ENCODE measurements at places on chromosomes 12 and 14.

DNA sequence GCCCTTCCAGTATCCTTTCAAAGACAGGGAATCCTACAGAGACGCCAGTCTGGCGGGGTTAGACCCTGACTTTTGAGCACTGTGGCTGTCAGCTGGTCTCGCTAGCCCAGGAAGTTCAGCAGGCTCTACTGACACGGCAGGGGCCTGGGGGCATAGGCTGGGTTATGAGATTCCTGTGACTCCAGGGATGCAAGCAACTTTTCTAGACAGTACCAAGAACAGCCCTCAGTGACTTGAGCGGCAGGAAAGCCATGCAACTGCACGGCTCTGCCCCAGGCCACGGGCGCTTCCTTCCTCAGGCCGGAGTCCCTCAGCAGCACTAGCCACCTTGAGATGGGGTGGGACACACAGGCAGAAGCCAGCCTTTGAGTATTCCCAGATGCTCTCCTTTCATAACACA lies 5.1 kb upstream of the SIVA1 start:
- no peaks in the 10 kb centered on the region for H3K27me3 ChIP-seq
- H3K4me1 ChIP-seq = peaks cover 8% of the 10 kb centered on the region
- no peak overlapping the region for H3K27ac ChIP-seq
- DNase-seq = no peak
- no peaks in the 10 kb centered on the region for H3K36me3 ChIP-seq

- H3K27ac ChIP-seq = no peak overlapping the region
- no peak for DNase-seq
- no peak overlapping the region for H3K4me3 ChIP-seq
- H3K36me3 ChIP-seq = no peaks in the 10 kb centered on the region
Measured at GRCh38 chr14:98325761-98326160, 946.2 kb downstream of the BCL11B start.

GRCh38 chr12:4584281-4584680 lies 22.3 kb downstream of the DYRK4 start:
- H3K27ac ChIP-seq = no peak overlapping the region
- peaks cover 32% of the 10 kb centered on the region for H3K4me1 ChIP-seq
- H3K36me3 ChIP-seq = no peaks in the 10 kb centered on the region
- no peaks in the 10 kb centered on the region for H3K27me3 ChIP-seq
- no peak overlapping the region for H3K4me3 ChIP-seq

GRCh38 chr14:95458906-95459305 lies 57.5 kb downstream of the SYNE3 start:
- no peak overlapping the region for H3K27ac ChIP-seq
- no peaks in the 10 kb centered on the region for H3K36me3 ChIP-seq
- H3K4me3 ChIP-seq = no peak overlapping the region
- H3K4me1 ChIP-seq = peaks cover 9% of the 10 kb centered on the region

- H3K27ac ChIP-seq = no peak overlapping the region
- H3K36me3 ChIP-seq = no peaks in the 10 kb centered on the region
Measured at GRCh38 chr12:127308148-127308547, 958.8 kb upstream of the TMEM132C start.

GRCh38 chr12:52514471-52515318 lies 5.5 kb downstream of the KRT5 start:
- H3K4me3 ChIP-seq = no peak overlapping the region
- no peak for DNase-seq
- no peaks in the 10 kb centered on the region for H3K4me1 ChIP-seq
- no peak overlapping the region for H3K27ac ChIP-seq
- H3K27me3 ChIP-seq = no peaks in the 10 kb centered on the region
- no peaks in the 10 kb centered on the region for H3K36me3 ChIP-seq

DNA sequence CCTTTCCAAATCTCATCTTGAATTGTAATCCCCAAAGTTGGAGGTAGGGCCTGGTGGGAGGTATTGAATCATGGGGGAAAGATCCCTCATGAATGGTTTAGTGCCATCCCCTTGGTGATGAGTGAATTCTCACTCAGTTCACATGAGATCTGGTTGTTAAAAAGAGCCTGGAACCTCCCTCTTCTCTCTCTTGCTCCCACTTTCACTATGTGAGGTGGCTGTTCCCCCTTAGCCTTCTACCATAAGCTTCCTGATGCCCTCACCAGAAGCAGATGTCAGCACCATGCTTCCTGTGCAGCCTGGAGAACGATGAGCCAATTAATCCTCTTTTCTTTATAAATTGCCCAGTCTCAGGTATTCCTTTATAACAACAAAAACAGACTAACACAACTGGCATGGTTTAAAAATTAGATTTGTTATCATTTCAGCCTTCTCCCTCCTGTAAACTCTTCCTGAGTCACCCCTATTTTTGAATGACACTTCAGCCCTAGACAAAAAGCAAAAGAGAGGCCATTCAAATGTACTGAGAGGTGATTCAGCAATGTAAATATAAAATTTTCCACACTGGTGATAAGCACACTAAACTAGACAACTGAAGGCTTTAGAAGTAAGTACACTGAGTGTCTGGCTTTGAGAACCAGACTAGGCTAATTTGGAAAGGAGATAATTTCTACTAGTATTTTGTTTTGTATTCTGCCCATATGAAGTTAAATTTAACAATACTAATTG lies 212.1 kb upstream of the ABCD2 start:
- no peaks in the 10 kb centered on the region for H3K36me3 ChIP-seq
- H3K27me3 ChIP-seq = no peaks in the 10 kb centered on the region
- DNase-seq = no peak
- H3K4me3 ChIP-seq = no peak overlapping the region
- no peaks in the 10 kb centered on the region for H3K4me1 ChIP-seq
- no peak overlapping the region for H3K27ac ChIP-seq

DNA sequence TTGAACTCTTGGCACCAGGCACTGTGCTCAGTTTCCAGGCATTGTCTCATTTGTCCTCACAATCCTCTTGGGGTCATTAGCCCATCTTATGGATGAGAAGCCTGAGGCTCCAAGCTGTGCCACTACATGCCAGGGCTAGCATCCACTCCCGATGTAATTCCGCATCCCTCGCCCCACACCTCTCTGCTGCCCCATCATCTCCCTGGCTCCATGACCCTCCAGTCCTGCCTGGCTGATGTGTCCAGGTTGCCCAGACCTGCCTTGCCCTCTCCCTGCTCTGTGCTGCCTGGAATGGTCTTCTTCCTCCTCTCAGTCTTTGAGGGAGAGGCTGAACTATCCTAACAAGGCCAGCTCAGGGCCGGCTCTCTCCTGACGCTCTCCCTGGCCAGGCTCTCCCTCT lies 27.5 kb downstream of the PIGH start:
- no peak overlapping the region for H3K4me3 ChIP-seq
- no peaks in the 10 kb centered on the region for H3K27me3 ChIP-seq
- DNase-seq = no peak
- peaks cover 3% of the 10 kb centered on the region for H3K4me1 ChIP-seq

DNA sequence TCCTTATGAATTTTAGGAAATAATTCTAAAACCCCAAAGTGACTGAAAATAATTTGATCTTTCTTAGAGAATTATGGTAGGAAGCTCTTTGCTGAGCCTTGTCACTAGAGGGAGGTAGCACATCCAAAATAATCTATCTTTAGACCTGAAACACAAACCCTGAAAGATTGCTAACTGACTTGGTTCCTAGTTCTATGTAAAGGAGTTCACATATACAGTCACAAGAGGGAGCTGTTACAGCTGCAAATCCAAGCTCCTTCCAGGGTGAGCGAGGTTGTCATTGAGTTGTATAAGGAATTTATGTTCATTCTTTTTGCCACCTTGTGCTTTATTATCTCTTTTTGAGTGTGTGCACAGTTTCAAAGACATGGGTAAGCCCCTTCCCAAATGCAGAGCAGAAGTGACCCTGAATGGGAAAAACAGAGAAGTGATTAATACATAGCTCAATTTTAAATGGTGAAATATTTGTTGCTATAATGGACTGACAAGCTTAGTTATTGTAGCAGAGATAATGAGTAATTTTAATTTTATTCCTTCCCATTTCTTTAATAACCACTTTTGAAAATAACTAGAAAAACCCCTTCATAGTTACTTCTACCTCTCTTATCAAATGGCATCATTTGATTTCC lies 387.9 kb downstream of the DAD1 start:
- H3K36me3 ChIP-seq = no peaks in the 10 kb centered on the region
- DNase-seq = peak; percentile 57
- H3K27ac ChIP-seq = no peak overlapping the region
- no peaks in the 10 kb centered on the region for H3K27me3 ChIP-seq

GRCh38 chr14:66111891-66112290 lies 374.3 kb upstream of the CCDC196 start:
- H3K27me3 ChIP-seq = no peaks in the 10 kb centered on the region
- DNase-seq = no peak
- no peaks in the 10 kb centered on the region for H3K36me3 ChIP-seq
- H3K4me1 ChIP-seq = peaks cover 5% of the 10 kb centered on the region
- no peak overlapping the region for H3K4me3 ChIP-seq
- no peak overlapping the region for H3K27ac ChIP-seq

GRCh38 chr14:95698287-95698686 lies 12.1 kb downstream of the TCL1B start:
- no peaks in the 10 kb centered on the region for H3K27me3 ChIP-seq
- peaks cover 28% of the 10 kb centered on the region for H3K4me1 ChIP-seq
- no peak overlapping the region for H3K4me3 ChIP-seq

DNA sequence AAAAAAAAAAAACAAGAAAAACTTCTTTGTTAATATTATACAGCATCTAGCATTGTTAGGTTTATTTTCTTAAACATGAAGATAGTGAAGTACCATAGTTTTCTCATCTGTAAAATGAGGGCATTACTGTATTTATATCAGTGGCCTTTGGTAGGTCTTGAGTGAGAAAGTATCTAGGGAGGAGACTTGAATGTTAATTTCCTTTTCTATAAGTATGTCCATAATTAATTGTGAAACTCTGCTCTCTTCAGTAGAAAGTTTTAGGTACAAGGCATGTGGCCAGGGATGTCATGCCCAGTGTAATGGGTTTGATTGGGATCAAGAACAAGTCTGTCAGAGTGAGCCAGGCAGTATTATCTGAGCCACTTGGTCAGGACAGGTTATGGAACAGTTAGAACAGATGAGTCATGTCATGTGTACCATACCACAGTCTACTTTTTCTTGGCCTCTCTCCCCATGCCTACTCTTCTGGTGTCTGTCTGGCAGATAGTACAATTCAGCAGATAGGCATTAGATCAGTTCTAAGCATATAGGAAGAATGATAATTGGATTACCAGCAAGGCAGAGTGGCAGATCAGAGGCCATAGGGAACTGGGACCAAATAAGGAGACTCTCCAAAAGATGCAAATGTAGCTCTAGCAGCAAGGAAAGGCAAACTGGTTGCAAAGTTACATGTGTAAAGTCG lies 30.4 kb downstream of the FBXO34 start:
- H3K27me3 ChIP-seq = no peaks in the 10 kb centered on the region
- no peak overlapping the region for H3K4me3 ChIP-seq
- no peaks in the 10 kb centered on the region for H3K36me3 ChIP-seq
- peaks cover 8% of the 10 kb centered on the region for H3K4me1 ChIP-seq
- no peak overlapping the region for H3K27ac ChIP-seq

DNA sequence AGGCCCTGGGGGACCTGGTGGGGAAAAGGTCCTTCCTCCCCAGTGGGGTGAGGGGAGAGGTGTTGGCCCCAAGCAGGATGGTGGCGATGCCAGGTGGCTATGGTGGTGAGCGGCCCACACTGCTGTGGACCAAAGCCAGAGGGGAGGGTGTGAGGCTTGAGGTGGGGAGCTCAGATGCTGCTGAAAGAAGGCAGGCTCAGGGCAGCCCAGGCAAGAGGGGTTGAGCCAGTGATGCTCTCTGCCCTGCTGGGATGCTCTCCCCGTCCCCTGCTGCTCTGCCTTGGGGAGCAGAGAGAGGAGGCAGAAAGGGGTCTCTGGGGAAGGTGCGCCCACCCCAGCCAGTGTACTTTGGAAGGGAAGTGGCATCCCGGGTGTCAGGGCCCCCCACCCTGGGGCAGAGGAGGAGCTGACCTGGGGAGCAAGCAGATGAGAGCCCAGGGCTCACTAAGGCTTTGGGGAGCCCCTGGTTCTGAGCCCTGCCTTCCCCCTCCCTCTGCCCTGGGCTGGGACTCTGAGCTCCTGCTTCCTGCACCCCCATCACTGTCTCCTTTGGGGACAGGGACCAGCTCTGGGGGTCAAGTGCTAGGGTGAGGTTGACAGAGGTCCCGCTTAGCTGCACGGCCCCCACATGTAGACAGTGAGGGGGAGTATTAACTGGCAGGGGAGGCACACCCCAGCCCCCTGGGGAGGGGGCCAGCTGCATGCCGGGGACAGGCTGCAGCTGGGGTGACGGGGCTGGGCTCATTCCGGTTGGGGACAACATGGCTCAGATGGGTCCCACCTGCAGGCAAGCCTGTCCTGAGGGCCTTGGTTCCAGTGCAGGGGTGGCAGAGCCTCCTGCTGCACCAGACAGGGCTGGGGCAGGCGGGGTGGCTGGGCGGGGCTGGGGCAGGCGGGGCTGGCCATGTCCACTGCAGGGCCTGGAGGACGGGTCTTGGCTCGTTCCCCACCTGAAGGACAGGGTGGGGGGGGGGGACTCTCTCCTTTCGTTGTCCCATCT lies 124.4 kb downstream of the KIF26A start:
- no peaks in the 10 kb centered on the region for H3K36me3 ChIP-seq
- H3K4me1 ChIP-seq = no peaks in the 10 kb centered on the region
- H3K4me3 ChIP-seq = no peak overlapping the region
- no peaks in the 10 kb centered on the region for H3K27me3 ChIP-seq
- no peak for DNase-seq
- H3K27ac ChIP-seq = no peak overlapping the region

DNA sequence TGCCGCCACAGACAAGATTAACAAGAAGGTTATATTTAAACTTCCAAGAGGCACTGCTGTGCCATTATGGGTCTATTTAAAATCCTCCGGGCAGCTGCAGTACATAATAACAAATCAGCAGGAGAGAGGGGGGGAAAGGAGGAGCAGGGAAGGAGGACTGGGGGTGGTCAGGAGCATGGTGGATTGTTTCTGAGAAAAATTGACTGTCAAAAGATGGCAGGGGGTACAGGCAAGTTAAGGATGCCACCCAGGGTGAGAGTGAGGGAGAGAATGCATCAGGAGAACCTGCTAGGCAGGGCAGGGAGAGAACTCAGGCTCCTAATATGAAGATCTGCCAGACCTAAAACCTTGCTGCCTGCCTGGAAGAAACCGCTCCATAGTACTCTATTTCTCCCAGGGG lies 181.8 kb downstream of the GRIN2B start:
- peaks cover 19% of the 10 kb centered on the region for H3K4me1 ChIP-seq
- DNase-seq = peak; percentile 30
- H3K36me3 ChIP-seq = no peaks in the 10 kb centered on the region
- no peaks in the 10 kb centered on the region for H3K27me3 ChIP-seq
- peak overlapping the region; percentile 16 for H3K27ac ChIP-seq

DNA sequence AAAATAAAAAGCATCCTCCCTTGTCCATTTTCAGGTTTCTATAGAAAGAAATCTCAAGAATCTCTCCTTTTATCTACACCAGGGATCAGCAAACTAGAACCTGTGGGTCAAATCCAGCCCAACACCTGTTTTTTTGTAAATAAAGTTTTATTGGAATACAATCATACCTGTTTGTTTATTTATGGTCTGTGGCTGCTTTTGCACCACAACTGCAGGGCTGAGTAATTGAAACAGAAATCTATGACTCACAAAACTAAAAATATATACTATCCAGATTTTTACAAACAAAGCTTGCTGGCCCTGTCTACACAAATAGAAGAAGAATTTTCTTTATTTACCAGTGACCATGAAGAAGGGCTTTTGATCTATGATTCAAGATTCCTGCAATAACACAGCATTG lies 95.1 kb upstream of the COCH start:
- no peaks in the 10 kb centered on the region for H3K27me3 ChIP-seq
- H3K27ac ChIP-seq = no peak overlapping the region
- H3K4me1 ChIP-seq = no peaks in the 10 kb centered on the region
- H3K4me3 ChIP-seq = no peak overlapping the region

Measured in neural progenitor cell (in vitro differentiated cells).